ENCODE measurements at places on chromosomes 3 and 15.

DNA sequence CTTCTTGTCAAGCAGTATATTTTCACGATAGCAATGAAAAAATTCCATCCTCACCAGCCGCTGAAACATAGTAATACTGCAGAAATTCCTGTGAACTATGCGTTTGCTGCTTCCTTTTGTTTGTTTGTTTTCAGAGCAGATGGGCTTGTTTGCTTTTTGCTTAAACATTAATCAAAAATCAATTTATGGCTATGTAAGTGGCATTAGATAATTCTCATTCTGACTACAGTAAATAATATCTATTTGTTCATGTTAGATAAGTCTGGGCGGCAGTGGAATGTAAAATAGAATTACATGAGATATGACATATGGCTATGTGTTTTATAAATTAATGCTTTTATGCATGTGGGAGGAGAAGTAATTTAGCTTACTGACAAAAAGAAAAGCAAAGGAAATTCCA lies 163.7 kb downstream of the PGPEP1L start:
- no peak for DNase-seq

- no peak for DNase-seq
These were observed 19.6 kb downstream of the NSUN3 start for GRCh38 chr3:94082391-94082937.

DNA sequence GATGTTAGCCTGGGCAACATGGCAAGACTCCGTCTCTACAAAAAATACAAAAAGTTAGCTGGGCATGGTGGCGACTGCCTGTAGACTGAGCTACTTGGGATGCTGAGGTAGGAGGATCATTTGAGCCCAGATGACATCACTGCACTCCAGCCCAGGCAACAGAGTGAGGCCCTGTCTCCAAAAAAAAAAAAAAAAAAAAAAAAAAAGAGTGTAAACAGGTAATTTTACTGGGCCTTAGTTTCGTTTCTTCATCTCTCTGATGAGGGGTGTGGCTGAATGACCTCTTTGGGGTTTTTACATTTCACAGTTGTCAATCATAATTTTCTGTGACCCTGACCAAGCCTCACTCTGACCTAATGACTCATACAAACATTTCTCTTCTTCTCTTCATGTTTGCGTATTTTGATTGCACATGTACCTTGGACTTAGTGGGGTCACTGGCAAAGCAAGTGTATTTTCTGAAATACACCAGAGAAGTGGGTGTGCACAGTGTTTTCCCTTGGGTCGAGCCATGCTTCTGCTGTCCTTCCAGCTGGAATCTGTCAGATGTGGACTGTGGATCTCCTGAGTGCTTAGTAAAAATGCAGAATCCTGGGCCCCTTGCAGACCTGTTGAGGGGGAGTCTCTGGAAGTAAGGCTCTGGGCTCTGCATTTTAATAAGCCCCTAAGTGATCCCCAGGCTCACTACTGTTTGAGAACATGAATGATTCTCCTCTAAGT lies 140.5 kb downstream of the FNDC3B start:
- no peak for DNase-seq

DNA sequence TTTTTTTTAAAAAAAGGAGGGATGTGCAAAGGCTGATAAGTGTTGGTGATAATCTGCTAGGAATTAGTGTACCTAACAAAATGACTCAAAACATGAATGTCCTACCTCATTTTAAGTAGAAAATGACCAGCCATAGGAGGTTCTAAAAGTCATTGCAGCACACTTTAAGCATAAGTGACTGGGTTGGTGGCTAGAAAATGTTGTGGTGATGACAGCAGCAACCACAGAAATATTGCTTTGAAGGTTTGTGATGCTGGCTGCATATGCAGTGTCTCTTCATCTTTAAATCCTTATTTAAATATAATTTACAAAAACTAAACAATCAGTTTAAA lies 55.2 kb downstream of the CMSS1 start:
- DNase-seq: no peak

DNA sequence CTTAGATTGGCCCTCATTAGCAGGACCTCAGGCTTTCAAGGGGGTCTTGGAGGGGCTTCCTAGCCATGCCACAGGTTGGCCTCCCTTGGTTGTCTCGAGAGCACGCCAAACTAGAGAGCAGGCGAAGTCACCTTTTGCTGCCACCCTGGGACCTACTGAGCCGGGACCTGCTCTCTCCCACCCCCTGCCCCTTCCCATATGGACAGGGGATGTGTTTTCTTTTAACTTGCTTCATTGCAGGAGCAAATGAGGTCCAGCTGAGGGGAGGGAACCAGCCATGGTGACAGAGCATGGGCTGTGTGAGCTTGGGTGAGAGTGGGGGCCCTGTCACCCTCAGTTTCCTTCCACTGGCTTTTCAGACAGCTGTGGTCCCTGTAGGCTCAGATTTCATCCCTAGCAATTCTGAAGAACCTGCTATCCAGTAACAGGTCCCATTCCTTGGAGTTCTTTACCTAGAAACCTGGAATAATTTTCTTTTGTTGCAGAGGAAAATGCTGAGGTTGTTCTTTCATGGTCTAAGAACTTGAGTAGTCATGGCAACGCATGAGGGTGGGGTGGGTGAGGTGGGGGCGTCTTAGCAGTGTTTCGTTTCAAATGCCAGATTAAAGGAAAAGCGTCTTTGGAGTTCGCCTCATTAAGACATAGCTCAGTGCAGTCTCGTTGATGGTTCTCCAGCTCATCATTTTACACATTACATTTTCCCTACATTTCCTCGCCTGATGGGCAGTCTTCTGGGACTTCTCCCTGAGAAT lies 20.1 kb upstream of the MAGEF1 start:
- no peak for DNase-seq

GRCh38 chr3:108552267-108553159 lies 36.7 kb downstream of the CIP2A start:
- peak; percentile 58 for DNase-seq

DNA sequence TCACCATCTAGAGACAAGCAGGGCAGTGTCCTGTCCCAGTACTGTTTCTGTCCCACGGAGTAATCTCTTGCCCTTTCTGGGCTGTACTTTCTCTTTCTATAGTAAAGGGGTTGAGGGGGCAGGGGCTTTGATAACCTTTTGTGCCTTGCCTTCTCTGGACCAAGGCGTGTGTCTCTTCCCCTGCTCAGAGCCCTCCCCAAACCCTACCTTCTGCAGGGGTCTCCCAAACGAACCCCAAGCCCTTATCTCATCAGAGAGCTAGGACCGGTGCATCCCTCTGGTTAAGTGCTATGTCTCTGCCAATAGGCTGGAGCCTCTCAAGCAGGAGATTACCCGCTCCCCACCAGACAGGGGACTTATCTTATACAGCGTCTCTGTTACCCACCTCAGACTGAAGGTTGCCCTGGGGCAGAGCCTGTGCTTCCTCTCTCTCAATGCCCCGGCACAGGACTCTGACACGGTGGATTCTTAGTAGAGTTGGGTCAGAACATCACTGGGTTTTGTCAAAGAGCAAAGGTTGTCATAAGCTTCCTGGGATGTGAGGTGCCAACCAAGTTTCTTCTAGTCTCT lies 2.9 kb downstream of the PLEKHO2 start:
- no peak for DNase-seq

- no peak for DNase-seq
These were observed 4.3 kb upstream of the AP4E1 start for GRCh38 chr15:50904211-50904610.

GRCh38 chr3:25844891-25845290 lies 55.0 kb downstream of the OXSM start:
- DNase-seq: no peak

DNA sequence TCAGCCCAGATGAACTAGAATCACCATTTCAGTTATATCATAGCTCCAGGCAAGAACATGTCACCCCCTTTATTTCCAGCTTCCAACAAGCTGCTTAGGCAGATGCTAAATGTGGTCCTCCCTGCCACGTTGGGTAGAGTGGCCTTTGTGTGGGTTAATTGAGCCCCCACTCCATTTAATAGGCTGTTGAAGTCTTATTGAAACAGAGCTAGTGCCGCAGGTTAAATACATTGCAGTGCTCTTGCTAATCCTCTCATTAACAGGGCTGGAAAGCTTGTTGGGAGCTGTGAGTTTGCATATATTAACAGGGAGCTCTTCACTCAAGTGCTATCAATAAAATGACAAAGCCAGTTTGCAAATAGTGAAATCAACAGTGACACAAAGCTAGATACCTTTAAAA lies 248.4 kb upstream of the CMC1 start:
- DNase-seq: no peak

DNA sequence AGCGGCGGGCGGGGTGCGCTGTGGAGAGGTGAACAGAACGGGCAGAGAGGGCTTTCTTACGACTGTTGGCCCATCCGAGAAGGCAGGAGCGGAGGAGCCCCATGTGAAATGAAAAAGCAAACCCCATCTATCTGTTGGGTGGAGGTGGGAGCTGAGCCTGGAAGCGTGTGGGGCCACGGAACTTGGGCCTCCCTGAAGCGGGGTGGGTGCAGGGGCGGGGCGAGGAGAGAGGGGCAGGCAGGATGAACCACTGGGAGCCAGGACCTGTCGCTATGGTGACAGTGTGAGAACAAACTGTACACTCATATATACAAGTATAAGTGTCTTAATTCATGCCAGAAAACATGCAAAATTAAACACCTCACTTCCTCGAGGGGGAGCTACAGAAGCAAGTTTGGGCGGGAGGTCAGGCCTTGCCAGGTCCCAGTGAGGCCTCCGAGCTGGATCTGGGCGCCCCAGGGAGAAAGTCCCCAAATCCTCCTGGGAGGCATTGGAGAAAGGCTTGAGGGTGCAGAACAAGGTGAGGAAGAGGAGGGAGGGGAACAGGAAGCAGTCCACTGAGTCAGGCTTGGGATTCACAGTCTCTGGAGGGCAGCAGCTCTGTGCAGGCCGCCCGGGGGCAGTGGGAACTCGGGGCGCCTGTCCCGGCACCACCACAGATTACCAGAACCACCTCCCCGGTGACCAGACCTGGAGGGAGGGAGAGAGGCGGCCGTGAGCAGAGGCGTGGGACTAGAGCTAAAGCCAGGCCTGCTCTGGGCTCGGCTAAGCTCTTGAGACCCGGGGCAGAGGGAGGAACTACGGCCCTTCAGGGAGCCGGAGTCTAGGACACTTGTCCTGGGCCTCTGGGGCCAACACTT lies 34.8 kb downstream of the RBPMS2 start:
- peak; percentile 57 for DNase-seq

DNA sequence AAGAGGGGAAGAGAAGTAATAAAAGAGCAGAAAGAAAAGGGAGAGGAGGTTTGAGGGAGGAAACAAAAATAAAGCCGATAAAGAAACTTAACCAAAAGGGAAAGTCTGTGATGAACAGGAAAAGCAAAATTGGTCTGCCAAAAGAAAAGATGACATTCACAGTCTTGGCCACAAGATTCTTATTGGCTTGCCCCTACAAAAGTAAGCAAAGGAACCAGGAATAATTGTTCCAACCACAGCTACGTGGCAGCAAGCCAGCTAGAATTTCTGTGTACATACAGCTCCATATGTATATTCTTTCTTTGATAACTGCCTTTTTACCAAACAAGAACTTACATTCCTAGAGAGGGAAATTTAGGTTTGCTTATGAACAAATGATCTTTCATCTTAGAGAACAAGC lies 79.6 kb downstream of the MLH1 start:
- peak; percentile 85 for DNase-seq

DNA sequence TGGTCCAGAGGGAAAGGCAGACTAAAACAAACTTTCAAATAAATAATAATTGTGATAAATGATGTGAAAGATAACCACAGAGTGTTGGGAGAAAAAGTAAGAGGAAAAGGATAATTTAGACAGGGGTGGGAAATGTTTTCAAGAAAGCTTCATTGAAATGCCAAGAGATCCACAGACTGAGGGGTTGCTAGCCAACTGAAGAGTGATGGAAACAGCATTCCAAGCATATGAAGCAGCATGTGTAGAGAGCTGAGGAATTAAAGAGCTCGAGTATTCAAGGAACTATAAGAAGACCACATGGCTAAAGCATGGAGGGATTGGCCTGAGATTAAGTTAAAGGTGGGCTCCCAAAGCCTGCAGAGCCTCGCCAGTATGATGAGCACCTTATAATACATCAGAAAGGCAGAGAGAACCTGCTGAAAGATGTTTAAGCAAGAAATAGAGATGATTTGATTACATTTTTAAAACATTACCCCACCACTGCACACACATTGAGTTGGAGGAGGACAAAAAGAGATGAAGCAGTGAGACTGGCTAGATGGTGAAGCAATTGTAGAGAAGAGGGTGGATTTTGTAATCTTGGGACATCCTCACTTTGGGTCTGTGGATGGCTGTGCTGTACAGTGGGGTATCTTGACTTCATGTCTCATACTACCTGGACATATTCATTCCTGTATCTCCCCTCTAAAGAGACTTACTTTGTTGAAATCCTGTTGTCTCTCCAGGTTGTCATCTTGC lies 100.8 kb downstream of the STAC start:
- DNase-seq: no peak
